ENCODE measurements at places on chromosomes 1 and 21.

DNA sequence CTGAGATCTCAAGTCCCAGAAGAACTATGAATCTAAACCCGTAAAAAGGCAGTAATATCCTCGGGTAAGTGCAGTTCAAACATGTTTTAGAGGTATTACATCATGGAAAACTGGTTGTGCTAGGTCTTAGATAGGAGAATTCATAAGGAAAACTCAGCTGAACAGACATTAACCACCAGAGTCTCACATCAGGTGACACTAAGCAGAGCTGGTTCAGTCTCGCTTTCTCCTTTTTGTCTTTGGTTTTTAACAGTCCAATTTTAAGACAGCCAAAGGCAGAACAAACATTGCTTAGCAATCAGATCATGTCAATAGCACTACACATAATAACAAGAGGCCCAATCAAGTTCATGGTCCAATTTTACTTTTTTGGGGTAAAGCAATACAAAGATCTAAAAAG lies 63.1 kb upstream of the MUTYH start:
- DNase-seq: no peak

- no peak for DNase-seq
Measured at GRCh38 chr1:12549460-12550349, 68.3 kb downstream of the DHRS3 start.

DNA sequence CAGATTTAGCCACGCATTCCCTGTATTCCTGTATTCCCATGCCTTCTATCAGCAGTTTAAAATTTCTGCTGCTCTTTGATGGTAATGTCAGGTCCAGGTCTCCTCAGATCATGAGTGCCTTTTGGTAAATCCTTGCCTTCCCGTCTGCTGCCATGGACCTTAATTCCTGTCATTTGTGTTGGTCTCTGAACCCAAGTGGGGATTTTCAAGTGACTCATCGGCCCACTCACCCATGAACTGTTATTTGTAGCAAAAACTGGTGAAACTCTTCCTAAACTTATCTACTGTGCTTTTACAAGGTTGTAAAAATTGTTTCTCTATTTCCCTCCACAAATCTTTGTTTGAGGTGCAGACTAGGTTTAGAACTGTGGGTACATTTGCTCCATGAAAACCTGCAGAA lies 47.4 kb downstream of the ACTN2 start:
- no peak for DNase-seq

DNA sequence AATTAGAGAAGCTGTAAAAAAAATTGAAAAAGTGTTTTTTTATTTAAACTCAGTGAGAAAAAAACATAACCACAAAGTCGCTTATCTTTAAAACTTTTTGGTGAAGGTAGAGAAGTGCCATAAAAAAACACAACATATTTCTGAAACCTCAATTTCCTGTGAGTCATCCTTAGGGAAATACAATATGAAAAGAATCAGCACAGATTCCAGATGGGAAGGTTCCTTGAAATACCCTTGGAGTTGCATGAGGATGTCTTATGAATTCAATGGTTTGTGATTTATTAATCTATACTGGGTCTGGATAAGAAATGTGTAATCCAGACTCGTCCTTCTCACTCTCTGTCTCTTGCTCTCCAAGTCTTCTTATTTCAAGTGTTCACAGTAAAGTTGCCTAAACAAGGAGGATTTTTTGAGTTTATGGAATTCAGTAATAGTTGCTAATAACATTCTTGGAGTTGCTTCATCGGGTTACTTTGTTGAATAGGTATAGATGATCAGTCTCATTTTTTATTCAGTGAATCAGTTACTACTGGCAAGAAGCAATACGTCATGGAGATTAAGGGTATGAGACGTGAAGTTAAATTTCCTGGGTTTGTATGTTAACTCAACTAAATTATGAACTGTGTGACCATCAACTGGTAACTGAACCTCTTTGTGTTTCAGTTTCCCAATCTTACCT lies 191.4 kb downstream of the KCNK2 start:
- DNase-seq: no peak

GRCh38 chr1:113353580-113353979 lies 36.7 kb upstream of the MAGI3 start:
- no peak for DNase-seq

Measured in common myeloid progenitor, CD34-positive (primary cell).